ENCODE measurements at places on chromosomes 16 and 17. TPM values are rescaled to one million over a fixed set of nuclear protein-coding genes. Genes with fewer than 3 reads are reported as not detected.

DNA sequence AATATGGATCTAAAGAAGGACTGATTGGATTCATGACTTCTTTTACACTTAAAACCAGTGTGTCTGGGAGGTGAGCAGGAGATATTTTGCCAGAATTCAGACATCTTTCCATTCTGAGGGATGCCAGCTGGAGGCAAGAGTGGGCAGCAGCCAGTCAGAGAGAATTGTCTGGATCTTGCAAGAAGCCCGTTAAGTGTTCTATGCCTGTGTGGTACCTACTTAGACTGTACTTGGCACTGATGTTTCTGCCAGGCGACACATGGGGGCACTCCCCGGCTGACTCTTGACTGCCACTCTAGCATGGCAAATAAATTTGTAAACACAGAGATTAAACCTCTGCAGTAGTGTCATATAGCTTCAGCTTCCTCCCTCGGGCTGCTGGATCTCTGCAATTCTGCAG lies 247.7 kb downstream of the UTP18 start:
- no peak for DNase-seq

B4GALNT2 gene
- total RNA-seq = 0.51 TPM

ITGB4 gene
- 3.9 TPM for total RNA-seq

CLEC3A gene
- not detected for total RNA-seq

Measured in Daoy (cell line).